Stimulated activated naive B cell treated with anti-CD40 and anti-IgM and Interleukin-4, amounts not matched to agents 10 μg/mL and 1 μg/mL and 100 μg/mL, for 72 hours (primary cell): ENCODE measurements at places on chromosomes 7 and 10.

GRCh38 chr10:30812018-30812851 is 182.7 kb upstream of the LYZL2 start:
- DNase-seq, result no peak

- DNase-seq, result no peak
Measured at GRCh38 chr7:155811895-155812761, at the start of gene SHH. TSS of gene SHH (minus strand) at chr7:155812463. CDS start at chr7:155812122, 341 bp downstream.

DNA sequence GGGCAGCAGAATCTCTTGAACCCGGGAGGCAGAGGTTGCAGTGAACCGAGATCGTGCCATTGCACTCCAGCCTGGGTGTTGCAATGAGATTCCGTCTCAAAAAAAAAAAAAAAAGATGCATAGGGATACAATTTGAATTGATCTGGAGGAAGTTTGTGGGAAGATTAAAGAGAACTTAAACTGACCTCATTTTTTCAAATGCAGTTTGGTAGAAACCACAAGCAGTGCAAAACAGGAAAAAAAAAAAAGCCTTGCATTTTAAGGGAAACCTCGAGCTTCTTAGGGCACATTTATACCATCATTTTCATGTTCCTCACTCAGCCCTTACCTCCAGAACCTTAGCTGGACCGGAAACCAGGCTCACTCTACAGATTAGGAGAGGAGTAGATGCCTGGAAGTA is 2.8 kb downstream of the KCTD7 start:
- DNase-seq, result no peak

- DNase-seq, result no peak
Measured at GRCh38 chr7:82444220-82444909, 788 bp upstream of the CACNA2D1 start.
